ENCODE measurements at places on chromosomes 11 and 22.

GRCh38 chr11:39345834-39346442 lies 2113.5 kb downstream of the LRRC4C start:
- no peaks in the 10 kb centered on the region for H3K36me3 ChIP-seq
- H3K4me3 ChIP-seq, result no peak overlapping the region
- H3K27me3 ChIP-seq, result no peaks in the 10 kb centered on the region
- no peak overlapping the region for H3K27ac ChIP-seq
- no peak for DNase-seq

GRCh38 chr11:9254416-9254815 lies 10.7 kb downstream of the DENND5A start:
- H3K4me3 ChIP-seq, result no peak overlapping the region
- DNase-seq, result no peak
- no peak overlapping the region for H3K27ac ChIP-seq
- H3K36me3 ChIP-seq, result no peaks in the 10 kb centered on the region
- no peaks in the 10 kb centered on the region for H3K27me3 ChIP-seq

DNA sequence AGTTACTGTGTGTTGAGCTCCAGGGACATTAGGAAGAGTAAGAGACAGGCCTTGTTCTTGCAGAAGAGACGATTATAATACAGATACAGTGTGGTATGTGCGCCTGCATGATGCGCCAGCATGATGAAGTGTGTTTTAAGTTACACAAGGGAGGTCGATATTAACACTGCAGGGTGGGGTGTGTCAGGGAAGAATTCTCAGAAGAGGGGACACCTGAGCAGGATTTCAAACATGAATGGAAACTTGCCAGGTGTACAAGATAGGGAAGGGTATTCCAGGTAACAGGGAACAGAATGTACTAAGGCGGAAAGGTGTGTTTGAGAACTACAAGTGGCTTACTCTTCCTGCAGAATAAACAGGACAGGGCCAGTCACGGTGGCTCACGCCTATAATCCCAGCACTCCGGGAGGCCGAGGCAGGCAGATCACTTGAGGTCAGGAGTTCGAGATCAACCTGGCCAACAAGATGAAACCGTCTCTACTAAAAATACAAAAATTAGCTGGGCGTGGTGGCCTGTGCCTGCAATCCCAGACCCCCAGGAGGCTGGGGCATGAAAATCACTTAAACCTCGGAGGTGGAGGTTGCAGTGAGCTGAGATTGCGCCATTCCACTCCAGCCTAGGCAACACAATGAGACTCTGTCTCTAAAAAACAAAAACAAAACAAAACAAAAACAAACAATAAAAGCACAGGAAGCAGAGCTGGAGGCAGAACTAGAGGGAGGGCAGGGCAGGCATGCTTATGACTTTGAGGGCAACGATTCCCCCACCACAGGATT lies 59.0 kb downstream of the SYN3 start:
- no peak overlapping the region for H3K4me3 ChIP-seq
- no peaks in the 10 kb centered on the region for H3K36me3 ChIP-seq
- no peaks in the 10 kb centered on the region for H3K27me3 ChIP-seq
- DNase-seq, result no peak
- H3K4me1 ChIP-seq, result no peaks in the 10 kb centered on the region

GRCh38 chr11:65863889-65864705 lies 3.9 kb downstream of the MUS81 start:
- peaks cover 45% of the 10 kb centered on the region for H3K36me3 ChIP-seq
- no peak for DNase-seq
- peaks cover 26% of the 10 kb centered on the region for H3K4me1 ChIP-seq
- no peak overlapping the region for H3K27ac ChIP-seq
- H3K27me3 ChIP-seq, result no peaks in the 10 kb centered on the region
- H3K4me3 ChIP-seq, result no peak overlapping the region

GRCh38 chr11:108534274-108534882 lies 36.2 kb upstream of the POGLUT3 start:
- no peak for DNase-seq
- H3K27me3 ChIP-seq, result no peaks in the 10 kb centered on the region
- H3K4me1 ChIP-seq, result no peaks in the 10 kb centered on the region
- no peaks in the 10 kb centered on the region for H3K36me3 ChIP-seq
- H3K4me3 ChIP-seq, result no peak overlapping the region

- no peaks in the 10 kb centered on the region for H3K4me1 ChIP-seq
- no peak for DNase-seq
- no peak overlapping the region for H3K4me3 ChIP-seq
- H3K27ac ChIP-seq, result no peak overlapping the region
Observed at GRCh38 chr11:9061807-9062206, 29.6 kb downstream of the SCUBE2 start.

GRCh38 chr11:92962446-92962845 lies 7.0 kb upstream of the MTNR1B start:
- no peaks in the 10 kb centered on the region for H3K36me3 ChIP-seq
- H3K27me3 ChIP-seq, result no peaks in the 10 kb centered on the region
- H3K4me3 ChIP-seq, result no peak overlapping the region
- H3K4me1 ChIP-seq, result no peaks in the 10 kb centered on the region
- H3K27ac ChIP-seq, result no peak overlapping the region
- DNase-seq, result no peak
